ENCODE measurements at places on chromosomes 6 and 20. TPM values are rescaled to one million over a fixed set of nuclear protein-coding genes. Genes with fewer than 3 reads are reported as not detected.

DNA sequence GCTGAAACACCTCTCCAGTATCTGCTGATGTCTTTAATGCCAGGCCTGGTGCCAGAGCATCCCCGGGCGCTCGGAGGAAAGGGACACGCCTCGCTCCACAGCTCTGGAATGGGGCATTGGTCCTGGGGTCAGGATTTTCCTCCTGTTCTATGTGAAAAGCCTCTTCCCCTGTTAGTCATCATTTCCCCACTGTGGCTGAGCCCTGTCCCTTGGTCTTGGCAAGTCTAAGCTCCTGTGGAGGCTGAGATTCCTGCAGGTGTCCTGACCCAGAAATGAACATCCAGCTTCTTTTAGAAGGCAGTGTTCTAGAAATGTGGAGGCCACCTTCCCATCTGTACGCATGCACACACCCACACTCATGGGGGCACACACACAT lies 19.4 kb downstream of the SYNDIG1 start:
- H3K4me3 ChIP-seq: no peak overlapping the region
- no peak for DNase-seq
- peaks cover 38% of the 10 kb centered on the region for H3K4me1 ChIP-seq
- peaks cover 4% of the 10 kb centered on the region for H3K36me3 ChIP-seq
- H3K27me3 ChIP-seq: no peaks in the 10 kb centered on the region
- H3K27ac ChIP-seq: no peak overlapping the region

DNA sequence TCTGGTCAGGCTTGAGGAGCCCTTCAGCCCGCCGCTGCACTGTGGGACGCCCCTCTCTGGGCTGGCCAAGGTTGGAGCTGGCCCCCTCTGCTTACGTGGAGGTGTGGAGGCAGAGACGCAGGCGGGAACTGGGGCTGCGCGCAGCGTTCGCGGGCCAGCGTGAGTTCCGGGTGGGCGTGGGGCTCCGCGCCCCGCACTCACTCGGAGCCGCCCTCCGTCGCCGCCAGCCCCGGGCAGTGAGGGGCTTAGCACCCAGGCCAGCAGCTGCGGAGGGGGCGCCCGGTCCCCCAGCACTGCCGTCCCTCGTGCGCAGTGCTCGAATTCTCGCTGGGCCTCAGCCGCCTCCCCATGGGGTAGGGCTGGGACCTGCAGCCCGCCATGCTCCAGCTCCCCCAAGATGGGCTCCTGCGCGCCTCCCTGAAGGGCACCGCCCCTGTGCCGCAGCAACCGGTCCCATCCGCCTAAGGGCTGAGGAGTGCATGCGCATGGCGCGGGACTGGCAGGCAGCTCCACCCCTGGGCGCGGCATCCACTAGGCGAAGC lies 695.9 kb downstream of the EPHA7 start:
- no peaks in the 10 kb centered on the region for H3K4me1 ChIP-seq
- no peak overlapping the region for H3K27ac ChIP-seq
- H3K36me3 ChIP-seq: peaks cover 7% of the 10 kb centered on the region
- DNase-seq: no peak

DNA sequence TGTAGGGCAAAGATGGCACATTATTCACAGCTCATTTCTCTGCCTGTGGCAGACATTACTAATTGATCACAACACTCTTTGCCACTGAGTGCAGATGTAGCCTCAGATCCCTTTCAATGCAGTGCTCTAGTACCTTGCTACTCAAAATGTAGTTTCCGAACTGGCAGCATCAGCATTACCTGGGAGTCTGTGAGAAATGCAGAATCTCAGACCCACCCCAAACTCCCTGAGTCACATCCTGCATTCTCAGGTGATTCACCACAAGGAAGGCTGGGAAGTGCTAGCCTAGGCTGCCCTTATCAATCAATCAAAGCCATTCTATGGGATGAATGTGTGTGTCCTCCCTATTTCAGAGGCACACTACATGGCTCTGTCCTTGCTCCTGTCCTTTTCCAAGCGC lies 58.5 kb downstream of the PCNA start:
- peak overlapping the region; percentile 42 for H3K27ac ChIP-seq
- no peaks in the 10 kb centered on the region for H3K36me3 ChIP-seq
- no peak for DNase-seq
- H3K4me1 ChIP-seq: peaks cover 5% of the 10 kb centered on the region

- no peak overlapping the region for H3K27ac ChIP-seq
- no peaks in the 10 kb centered on the region for H3K36me3 ChIP-seq
- no peak for DNase-seq
- no peak overlapping the region for H3K4me3 ChIP-seq
- H3K4me1 ChIP-seq: peaks cover 38% of the 10 kb centered on the region
Observed at GRCh38 chr6:43120101-43120763, 44.1 kb downstream of the PTK7 start.

- no peaks in the 10 kb centered on the region for H3K27me3 ChIP-seq
- H3K4me1 ChIP-seq: peaks cover 52% of the 10 kb centered on the region
- no peak for DNase-seq
- H3K27ac ChIP-seq: no peak overlapping the region
- H3K36me3 ChIP-seq: no peaks in the 10 kb centered on the region
Observed at GRCh38 chr6:166558156-166559005, 28.1 kb downstream of the RAMACL start.

DNA sequence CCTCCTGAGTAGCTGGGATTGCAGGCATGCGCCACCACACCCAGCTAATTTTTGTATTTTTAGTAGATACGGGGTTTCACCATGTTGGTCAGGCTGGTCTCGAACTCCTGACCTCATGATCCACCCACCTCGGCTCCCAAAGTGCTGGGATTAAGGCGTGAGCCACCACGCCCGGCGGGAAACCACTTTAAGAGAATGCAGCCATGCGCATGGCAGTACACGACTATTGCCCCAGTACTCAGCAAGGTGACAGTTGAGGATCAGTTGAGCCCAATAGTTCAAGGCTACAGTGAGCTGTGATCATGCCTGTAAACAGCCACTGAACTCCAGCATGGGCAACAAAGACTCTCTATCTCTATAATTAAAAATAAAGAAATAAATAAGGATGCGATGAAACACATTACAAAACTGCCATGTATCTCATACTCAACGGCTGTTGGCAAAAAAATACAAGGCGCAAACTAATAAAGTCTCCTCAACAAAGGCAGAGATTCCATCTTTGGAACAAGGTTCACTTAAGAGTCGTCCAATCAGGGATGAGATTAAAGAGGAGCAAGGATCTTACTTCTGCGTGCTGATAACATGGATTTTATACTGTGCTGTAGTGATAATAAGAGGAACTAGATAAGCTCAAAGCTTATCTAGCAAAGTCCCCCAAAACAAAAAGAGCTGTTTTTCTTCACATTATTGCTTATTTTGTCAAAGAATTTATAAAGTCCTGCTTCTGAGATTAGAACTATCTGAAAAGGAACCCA lies 51.1 kb downstream of the STAU1 start:
- H3K4me3 ChIP-seq: no peak overlapping the region
- H3K27ac ChIP-seq: no peak overlapping the region
- no peaks in the 10 kb centered on the region for H3K27me3 ChIP-seq
- no peak for DNase-seq

DNA sequence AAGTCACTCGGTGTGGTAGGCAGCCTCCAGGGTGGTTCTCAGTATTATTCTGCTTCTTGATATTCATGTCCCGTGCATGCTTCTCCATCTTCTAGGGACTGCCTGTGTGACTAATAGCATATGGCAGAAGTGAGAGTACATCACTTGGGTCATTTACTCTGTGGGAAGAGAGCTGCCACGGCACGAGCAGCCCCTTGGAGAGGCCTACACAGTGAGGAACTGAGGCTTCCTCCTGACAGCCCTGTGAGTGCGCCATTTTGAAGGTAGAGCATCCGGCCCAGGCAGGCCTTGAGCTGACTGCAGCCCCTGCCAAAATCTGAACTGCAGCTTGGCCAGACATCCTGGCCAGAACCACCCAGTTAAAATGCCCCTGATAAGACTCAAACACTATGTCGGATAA lies 17.3 kb upstream of the MCUR1 start:
- H3K4me1 ChIP-seq: 0 out of 2 replicates have a peak, but pooled peaks cover 3% of the 10 kb centered on the region
- H3K36me3 ChIP-seq: peaks cover 13% of the 10 kb centered on the region
- no peak for DNase-seq

DNA sequence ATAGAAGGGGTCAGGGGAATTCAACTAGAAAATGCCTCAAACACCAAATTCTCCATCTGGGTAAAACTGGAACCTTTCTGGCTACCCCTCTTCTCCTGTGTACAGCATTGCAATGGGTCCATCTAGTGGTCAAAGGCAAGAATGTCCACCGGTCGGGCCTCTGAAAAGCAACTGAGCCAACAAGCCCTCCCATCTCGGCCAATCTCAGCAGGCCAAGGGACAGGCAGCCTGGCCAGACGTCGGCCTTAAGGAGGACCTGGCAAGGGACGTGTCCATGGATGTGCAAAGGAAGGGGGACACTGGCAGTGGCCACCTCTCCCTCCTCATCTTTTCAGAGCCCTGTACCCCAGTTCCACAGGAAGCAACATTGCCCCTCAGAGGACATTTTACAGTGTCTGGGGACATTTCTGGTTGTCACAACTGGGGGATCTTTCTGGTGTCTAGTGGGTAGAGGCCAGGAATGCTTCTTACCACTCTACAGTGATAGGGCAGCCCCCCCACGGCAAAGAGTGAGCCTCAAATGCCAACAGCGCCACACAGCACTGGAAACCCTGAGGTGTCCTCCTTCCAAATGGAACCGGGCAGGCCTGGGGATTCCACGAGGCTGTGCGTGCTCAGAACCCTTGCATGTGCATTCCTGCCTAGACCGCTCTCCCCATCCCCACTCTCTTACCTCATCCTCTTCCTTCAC lies 99.8 kb upstream of the FOXA2 start:
- H3K4me3 ChIP-seq: no peak overlapping the region
- DNase-seq: peak; percentile 84
- H3K27ac ChIP-seq: no peak overlapping the region
- H3K4me1 ChIP-seq: peaks cover 29% of the 10 kb centered on the region
- peaks cover 5% of the 10 kb centered on the region for H3K36me3 ChIP-seq

DNA sequence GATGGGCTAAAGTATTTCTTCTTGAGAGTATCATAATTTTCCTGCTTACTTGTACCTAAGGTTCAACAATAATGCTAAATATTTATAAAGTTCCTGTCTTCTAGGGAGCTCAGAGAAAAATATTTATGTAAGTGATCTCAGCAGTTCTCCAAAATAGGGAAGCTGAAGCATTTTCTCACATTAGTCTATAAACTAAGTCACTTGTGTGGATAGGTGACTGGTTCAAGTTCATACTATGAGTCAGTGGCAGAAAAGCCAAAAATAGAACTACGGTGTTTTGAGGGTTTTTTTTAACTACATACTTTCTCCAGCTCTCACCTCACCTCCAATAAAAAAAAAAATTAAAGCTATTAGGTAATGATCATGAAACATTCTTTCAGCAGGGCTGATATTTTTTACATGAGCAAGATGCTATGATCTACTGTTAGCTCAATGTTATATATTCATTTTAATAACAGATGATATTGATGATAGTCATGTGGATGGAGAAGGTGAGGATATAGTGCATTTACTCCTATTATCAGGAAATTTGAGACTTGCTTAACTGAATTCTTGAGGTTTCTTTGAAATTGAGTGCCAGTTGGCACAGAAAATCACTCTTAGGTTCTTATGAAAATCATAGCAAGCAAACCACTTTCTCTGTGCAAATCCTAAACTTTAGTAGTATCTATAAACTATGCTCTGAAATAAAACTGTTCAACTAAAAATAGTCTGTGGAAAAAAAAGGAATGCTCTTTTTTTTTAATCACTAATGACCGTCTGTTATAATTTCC lies 4.1 kb upstream of the MOXD1 start:
- no peaks in the 10 kb centered on the region for H3K36me3 ChIP-seq
- peaks cover 37% of the 10 kb centered on the region for H3K27me3 ChIP-seq
- peaks cover 16% of the 10 kb centered on the region for H3K4me1 ChIP-seq
- H3K27ac ChIP-seq: no peak overlapping the region
- DNase-seq: no peak

Gene PBOV1
- not detected for total RNA-seq

Gene RAMACL
- total RNA-seq: 0.30 TPM

Gene PPP1R3G
- total RNA-seq: 0.48 TPM

Gene SOX12
- 59.1 TPM for total RNA-seq

Measured in WTC11 (cell line).